ENCODE measurements at places on chromosomes 13 and 19.

DNA sequence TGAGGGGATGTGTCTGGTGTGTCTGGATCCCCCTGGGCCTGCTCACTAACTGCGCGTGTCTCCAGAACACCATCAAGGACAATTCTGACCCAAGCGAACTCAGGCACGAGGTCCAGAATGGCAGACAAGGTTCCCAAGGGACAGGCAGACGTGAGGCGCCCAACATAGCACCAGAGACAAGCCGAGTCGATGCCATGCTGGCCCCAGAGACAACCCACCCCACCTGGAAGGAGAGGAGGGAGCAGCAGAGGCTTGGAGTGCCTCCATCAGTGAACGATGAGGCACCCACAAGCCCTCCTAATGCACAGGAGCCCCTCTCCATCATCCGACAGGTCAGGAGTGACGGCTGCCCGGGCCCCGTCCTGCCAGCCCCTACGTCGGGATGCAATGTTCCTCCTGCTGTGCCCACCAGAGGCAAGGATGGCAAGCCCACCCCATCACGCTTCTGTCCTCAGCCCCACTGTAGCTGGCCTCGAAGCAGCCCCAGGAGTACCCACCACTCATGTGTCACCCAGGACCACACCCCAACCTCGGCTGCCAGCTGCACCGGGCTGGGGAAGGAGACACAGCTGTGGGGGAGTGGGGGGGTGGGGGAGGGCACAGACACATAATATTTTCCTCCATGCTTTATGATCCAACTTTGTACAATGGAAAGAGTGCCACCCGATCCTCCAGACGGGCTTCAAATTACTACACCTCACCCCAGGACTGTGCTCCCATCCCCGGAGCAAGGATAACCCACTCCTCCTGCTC is 11.8 kb downstream of the AP3D1 start:
- no peak for DNase-seq

GRCh38 chr13:105452895-105453294 is 1082.6 kb downstream of the EFNB2 start:
- no peak for DNase-seq

- DNase-seq = no peak
These were observed 1.5 kb downstream of the IFNL4 start for GRCh38 chr19:39246951-39247669.

GRCh38 chr13:44698066-44698465 is 121.9 kb upstream of the TSC22D1 start:
- no peak for DNase-seq

DNA sequence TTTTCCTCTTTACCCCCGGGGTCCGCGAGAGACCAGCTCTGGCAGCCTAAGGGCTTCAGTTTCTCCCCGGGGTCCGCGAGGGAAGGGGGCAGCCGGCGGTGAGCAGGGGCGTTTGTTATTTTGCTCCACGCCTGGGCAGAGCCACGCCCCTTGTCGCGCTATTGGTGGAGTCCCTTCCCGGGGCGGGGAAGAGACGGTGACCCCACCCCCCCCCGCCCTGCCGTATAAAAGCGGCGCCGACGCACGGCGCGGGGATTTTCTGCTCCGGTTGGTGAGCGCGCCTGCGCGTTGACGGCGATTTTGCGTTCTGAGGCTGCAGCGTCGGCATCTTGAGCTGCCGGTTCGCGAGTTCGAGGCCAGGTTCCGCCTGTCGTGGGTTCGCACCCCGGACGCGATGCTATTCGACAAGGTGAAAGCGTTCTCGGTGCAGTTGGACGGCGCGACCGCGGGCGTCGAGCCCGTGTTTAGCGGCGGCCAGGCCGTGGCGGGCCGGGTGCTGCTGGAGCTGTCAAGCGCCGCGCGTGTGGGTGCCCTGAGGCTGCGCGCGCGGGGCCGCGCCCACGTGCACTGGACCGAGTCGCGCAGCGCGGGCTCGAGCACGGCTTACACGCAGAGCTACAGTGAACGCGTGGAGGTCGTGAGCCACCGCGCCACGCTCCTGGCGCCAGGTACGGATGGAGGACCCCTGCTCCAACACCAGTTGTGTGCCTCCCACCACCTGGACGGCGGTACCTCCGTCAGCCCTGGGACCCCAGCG is at the start of gene ARRDC2:
TSS of gene ARRDC2 (plus strand) at position 254 of the 757 bp plus-strand sequence. CDS start at position 395, 141 bp downstream.
- DNase-seq = peak; percentile 87

DNA sequence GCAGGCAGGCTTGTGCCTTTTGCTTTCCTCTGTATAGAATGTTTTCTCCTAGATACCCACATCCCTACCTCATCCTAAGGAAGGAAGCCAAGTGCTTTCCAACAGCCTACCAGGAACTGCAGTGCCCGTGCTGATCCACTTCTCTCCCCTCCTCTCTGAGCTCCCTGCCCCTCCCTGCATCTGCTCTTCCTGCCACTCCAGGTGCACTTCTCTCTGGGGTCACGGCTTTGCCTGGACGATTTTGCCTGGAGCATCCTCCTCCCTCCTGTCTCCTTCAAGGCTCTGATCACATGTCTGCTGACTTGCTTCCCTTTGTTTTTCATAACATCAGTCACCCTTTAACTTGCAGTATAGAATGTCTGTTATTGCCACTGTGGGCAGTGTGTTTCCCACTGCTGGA is 34.7 kb upstream of the IRS2 start:
- no peak for DNase-seq

GRCh38 chr13:25691654-25692053 is 319.9 kb downstream of the ATP8A2 start:
- no peak for DNase-seq

DNA sequence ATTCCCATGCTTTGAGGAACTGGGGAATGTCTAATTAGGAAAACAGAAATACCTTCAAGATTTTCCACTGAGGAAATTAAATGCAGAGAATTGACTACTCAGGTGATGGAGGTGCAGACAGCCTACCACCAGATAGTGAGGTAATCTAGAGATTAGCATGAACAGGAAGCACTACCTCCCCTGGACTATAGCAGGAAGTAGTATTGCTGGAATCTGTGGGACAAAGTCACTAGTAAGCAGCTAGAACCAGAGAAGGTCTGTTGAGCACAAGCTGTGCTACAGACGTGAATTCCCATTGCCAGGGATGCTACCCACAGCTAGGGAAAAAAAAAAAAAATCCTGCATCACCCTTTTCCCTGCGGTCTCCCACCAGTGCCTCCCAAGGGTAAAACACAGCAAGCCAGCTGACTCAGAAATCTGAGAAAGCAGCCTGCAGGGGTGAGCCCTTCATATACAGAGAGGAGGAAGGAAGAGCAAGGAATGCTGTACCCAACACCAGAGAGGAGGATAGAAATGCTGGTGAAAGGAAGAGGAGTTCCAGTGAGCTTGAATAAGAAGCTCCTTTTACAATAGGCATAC is 10.2 kb downstream of the ENOX1 start:
- no peak for DNase-seq

- no peak for DNase-seq
These were observed 41.4 kb downstream of the COL4A2 start for GRCh38 chr13:110348309-110349105.

DNA sequence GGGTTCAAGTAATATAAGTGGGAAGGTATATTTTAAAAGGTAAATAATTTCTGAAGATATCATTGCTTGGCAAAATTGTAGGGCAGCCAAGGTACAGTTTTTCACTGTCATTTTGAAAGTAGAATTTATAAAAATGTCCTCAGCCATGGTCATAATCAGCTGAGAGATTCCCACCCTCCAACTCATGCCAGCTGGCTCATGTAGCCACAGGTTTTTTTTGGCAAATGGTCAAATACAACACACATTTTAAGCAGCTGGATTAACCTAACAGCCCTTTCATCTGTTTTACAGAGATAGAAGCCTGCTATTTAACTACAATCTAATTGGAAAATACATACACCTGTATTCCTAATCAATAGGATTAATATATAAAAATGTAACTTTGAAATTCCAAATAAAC is 619.2 kb upstream of the SGCG start:
- no peak for DNase-seq

DNA sequence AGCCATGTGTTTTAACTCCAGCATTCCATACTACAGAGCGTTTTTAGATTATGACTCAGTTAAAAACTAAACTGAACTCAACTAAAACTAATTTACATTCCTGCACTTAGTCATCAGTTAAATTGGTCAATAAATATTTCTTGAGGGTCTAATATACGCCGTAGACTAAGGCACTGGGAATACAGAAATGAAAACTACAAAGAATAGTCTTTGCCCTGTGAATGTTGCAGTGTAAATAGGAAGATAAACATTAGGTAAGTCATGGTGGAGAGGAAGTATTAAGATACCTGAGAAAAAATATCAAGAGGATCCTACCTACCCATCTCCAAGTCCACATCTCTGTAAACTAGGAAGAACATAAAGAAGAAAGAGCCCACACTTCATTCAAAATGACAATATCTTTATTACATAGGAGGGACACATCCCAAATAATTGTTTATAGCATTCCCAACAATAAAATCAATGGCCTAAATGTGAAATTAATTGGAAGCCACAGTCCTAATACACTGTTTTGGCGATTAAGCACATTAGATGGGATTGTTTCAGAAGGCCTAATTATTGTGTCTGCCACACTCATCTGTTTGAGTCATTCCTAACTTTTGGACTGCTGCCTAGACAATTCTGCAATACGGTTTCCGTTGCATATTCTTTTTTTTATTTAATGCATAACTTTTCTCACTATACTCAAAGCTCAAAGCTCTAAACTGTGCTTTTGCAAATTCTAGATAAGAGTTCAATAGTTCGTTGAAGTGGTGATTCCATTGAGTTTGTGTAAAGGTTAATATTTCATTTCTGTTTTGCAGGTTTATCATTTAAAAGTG is 52.9 kb downstream of the MBNL2 start:
- DNase-seq = no peak

- no peak for DNase-seq
These were observed 812.8 kb upstream of the SLC10A2 start for GRCh38 chr13:103878891-103879605.

DNA sequence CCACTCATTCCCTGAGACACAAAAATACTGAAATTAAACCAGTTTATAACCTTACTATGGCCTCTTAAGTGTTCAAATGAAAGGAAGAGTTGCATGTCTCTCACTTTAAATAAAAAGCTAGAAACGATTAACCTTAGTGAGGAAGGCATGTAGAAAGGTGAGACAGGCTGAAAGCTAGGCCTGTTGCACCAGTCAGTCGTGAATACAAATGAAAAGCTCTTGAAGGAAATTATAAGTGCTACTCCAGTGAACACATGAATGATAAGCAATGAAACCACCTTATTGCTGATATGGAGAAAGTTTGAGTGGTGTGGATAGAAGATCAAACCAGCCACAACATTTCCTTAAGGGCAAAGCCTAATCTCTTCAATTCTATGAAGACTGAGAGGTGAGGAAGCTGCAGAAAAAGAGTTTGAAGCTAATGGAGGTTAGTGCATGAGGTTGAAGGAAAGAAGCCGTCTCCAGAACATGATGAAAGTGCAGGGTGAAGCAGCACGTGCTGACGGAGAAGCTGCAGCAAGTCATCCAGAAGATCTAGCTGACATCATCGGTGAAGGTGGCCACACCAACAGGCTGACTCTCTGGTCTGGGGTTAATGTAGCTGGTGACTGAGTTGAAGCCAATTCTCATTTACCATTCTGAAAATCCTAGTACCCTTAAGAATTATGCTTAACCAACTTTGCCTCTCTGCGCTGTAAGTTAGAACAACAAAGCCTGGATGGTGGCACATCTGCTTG is 94.5 kb upstream of the TEX29 start:
- DNase-seq = no peak

GRCh38 chr13:104314926-104315535 is 1248.8 kb upstream of the SLC10A2 start:
- no peak for DNase-seq

DNA sequence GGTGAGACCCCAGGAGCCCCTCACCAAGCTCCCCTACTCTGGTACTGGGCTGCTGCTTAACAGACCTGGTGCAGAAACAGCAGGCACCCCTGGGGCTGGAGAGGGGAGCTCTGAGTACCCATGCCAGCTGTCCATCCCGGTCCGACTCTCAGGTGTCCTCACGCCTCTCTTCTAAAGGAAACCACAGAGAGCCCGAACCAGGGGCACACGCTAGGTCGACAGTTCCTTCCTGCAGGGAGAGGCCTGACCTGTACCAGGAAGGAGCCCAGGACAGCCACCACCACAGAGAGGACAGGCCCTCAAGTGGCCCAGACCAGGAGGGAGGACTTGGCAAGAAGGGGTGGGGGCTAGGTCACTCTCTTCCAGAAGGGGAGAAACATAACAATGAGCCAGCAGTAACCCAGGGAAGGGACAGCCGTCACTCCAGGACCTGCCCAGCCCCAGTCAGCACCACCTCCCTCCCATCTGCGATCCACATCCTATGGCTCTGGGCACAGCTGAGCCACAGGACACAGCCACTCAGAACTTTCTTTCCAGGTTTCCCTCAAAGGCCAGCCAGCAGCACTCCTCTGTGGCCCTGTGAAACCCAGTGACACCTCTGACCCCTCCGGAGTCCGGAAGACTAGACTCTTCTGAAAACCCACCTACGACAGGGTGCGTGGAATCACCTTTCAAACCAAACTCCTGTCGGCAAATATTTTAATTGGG is 13.0 kb upstream of the SLC35E1 start:
- no peak for DNase-seq

DNA sequence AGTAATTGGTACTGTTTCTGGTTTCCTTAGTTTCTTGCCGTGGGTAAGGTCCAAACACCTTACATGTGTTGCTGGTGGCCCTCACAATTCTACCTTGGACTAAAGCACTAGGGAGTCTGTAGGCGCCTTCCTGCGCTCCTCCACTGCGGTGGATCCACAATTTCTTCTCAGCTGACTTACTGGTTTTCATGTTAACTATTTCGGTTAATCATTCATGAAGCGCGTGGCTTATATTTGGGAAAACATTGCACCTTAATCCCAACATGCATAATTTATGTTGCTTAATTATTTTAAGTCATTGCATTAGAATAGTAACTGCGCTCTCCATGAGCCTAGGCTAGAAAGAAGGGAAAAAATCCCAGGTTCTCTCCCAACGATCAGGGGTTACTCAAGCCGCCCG is 37.7 kb downstream of the ARHGEF7 start:
- no peak for DNase-seq

DNA sequence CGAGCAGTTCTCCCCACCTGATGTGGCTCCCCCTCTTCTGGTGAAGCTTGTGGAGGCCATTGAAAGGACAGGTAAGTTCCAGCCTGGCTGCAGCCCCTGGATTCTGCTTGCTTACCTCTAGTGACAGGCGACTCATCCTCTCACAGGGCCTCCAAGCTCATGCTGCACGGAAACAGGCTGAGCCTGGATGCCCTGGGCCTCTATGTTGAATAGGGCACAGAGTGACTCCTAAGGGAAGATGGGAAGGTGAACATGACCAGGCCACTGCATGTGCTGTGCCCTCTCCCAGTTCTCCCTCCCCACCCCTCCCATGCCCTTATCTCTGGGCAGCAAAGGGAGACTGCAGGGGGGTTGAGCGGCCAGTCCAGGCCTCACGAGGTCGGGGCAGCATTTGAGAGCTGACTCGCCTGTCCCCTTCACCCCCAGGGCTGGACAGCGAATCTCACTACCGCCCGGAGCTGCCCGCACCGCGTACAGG is 7.6 kb downstream of the PIK3R2 start:
- DNase-seq = no peak

DNA sequence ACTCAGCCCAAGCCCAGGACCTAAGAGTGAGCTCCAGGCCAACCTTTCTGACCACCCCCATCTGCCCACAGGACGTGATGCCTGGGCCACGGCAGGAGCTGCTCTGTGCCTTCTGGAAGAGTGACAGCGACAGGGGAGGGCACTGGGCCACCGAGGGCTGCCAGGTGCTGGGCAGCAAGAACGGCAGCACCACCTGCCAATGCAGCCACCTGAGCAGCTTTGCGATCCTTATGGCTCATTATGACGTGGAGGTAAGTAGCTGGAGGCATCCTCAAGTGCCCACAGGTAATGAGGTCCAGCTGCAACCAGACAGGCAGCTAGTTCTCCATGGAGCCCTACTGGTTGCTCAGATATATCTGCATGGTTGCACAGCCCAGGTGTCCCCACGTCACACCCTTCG is 14.8 kb downstream of the DDX39A start:
- no peak for DNase-seq

GRCh38 chr19:38385804-38386257 is 2.0 kb downstream of the GGN start:
- DNase-seq = no peak

All from effector CD4-positive, alpha-beta T cell (primary cell).